ENCODE measurements at places on chromosomes 1 and 21.

GRCh38 chr1:212609701-212610574 lies 1.4 kb downstream of the ATF3 start:
- ATAC-seq, result no peak

DNA sequence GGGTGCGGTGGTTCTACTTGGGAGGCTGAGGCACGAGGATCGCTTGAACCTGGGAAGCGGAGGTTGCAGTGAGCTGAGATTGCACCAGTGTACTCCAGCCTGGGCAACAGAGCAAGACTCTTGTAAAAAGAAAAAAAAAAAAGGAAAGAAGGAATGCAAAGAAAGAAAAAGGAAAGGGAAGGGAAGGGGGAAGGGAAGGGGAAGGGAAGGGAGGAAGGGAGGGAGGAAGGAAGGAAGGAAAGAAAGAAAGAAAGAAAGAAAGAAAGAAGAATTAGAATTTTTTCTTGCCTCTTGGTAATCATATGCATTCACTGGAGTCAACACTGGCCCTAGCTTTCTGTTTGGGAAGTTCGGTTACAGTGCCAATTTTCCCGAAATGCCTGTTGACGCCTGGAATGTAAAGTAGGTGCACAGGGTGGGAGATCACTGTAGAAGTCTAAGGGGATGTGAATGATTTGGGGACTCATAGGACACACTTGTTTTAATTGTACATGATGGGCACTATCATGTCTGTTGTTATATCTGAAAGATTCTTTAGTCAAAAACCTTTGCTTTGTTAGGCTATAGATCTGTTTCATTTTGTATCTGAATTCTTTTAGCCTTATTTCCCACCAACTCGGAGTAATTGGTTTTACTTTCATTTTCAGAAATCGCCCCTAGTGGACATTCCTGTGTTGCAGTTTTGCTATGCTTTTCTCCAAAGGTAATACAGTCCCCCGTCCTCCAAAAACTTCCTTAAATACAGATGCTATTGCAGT lies 59.8 kb upstream of the MORC3 start:
- ATAC-seq, result peak; percentile 98

DNA sequence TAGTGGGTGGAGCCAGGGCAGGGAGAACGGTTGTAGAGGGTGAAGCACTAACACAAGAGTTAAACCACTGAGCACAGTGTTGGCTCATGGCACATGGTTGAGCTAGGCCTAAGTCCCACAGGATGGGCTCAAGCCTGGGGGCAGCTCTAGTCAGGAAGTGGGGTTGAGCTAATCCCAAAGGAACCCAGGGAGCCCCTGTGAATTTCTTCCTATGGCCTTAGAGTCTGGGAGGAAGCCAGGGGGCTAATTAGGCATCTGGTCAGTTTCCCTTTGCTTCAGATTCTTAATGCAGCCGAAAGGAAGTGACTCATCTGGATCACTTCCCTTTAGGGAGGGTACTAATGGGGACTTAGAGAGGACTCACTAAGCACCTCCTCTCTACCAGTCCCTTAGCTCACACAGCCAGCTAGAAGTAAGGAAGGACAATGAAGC lies 10.1 kb downstream of the CFAP45 start:
- ATAC-seq, result peak; percentile 61

DNA sequence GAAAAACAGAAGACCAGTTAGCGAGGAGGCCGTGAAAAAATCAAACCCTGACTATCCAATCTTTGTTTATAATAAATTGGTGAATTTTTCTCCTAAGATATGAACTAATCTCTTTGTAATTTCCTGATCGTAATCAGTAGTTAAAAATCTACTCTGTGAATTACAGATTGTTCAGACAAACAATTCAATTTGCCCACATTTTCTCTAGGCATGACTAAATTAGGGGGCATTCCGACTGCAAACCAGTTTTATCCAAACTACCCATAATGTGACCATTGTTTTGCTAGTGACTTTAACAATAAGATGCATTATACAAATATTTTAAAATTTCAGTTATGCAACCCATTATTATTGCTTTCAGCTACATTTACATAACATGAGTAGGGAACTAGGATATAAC lies 546.9 kb upstream of the ADAMTS5 start:
- no peak for ATAC-seq

- no peak for ATAC-seq
Observed at GRCh38 chr21:39119891-39120290, 63.4 kb downstream of the PSMG1 start.

GRCh38 chr21:41774467-41775148 lies 7.8 kb upstream of the RIPK4 start:
- no peak for ATAC-seq

DNA sequence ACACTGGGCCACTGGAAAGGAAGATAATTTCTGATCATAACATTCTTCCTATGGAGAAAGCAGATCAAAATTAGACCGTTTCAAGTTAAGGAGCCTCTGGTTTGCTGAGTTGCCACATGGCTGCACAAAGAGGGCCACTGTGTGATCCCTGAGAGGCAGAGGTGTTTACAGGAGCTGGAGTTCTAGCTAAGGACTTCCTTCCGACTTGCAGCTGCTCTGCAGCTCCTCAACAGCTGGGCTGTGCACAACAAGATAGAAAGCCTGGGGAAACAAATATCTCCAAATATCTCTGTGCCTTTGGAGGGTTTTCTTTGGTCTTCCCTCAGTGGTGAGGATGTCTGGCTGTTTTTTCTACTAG lies 26.8 kb downstream of the GADD45A start:
- no peak for ATAC-seq

DNA sequence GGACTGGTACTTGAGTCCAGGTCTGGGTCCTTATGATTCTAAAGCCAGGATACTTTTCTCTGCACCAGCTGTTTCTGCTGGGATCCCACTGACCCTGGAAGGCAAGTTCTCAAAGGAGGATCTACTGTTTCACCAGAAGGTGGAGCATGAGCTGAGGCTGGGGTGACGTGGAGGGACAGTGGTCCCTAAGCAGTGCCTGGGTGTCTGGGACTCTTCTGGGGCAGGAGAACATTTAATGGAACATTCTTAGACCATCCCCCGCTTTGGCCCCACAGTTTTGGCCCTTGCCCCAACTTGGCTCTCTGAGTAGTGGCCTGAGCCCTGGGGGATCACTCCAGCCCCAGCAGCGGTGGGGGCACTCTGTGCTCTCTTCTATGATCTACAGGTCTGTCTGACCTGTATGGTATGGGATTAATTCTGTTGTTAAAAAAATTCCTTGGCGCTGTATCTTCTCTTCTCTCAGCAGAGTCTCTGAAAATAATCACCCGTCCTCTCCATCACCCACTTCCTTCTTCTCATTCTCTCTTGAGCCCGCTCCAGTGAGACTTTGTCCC lies 60.3 kb upstream of the CSF3R start:
- peak; percentile 52 for ATAC-seq

DNA sequence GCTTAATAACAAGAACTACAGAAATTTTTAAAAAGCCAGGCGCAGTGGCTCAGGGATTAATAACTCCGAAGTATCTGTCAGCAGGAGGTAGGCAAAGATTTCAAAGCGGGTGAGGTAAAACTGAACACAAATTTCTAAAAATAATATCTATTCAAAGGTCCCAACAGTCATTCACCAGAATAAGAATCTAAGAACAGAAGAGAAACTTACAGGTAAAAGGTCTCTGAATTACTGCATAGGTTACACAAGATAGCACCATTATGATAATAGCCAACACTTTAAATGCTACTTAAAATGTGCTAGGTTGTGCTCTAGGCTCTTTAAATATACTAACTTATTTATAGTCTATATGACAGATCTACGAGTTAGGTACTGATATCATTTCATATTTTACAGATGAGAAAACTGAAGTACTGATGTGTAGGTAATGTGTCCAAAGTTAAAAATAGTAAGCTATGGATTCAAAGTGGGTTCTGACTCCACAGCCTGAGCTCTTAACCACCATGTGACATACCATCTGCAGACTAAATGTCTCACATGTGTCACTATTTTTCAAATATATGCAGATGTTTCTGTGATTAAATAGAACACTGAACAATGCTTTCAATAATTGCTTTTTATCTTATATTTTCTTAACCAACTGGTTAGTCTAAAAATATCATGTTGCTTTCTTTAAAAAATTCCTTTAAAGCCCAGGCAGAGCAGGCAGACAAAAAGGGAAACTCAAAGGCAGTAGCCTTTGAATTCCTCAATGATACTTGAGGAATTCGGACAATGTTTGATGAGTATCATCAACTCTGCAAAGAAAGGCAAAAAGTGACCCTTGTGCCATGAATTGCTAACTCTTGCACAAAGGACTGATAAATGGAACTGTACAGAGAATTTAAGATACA lies 80.5 kb upstream of the TTC39A start:
- ATAC-seq, result no peak

- no peak for ATAC-seq
Observed at GRCh38 chr1:46691997-46692790, 20.5 kb downstream of the TEX38 start.

GRCh38 chr1:3053366-3053980 lies 15.5 kb upstream of the PRDM16 start:
- ATAC-seq, result no peak

GRCh38 chr1:43282220-43283195 lies 2.9 kb downstream of the C1orf210 start:
- ATAC-seq, result no peak

GRCh38 chr1:89980605-89981004 lies 14.3 kb upstream of the ZNF326 start:
- no peak for ATAC-seq

GRCh38 chr1:111725192-111725591 lies 14.0 kb downstream of the INKA2 start:
- peak; percentile 94 for ATAC-seq

DNA sequence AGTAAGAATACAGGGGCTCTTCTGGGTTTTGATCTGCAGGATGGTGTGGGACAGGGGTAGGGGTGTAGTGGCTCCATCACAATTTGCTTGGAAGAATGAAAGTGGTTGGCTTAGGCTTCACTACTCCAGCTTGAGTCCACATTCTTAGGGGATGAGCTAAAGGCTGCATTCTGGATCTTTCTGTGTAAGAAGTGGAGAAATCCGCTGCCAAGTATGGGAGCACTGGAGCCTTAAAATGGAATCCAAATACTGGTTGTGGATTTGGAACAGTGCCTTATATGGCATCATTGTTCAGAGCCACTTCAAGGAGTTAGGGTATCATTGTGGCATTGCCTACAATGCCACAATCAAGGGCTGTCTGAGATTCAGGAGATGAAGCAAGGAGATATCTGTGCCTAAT lies 187.1 kb downstream of the LMO4 start:
- no peak for ATAC-seq

- peak; percentile 46 for ATAC-seq
Observed at GRCh38 chr1:45014321-45015028, 2.4 kb downstream of the UROD start.

DNA sequence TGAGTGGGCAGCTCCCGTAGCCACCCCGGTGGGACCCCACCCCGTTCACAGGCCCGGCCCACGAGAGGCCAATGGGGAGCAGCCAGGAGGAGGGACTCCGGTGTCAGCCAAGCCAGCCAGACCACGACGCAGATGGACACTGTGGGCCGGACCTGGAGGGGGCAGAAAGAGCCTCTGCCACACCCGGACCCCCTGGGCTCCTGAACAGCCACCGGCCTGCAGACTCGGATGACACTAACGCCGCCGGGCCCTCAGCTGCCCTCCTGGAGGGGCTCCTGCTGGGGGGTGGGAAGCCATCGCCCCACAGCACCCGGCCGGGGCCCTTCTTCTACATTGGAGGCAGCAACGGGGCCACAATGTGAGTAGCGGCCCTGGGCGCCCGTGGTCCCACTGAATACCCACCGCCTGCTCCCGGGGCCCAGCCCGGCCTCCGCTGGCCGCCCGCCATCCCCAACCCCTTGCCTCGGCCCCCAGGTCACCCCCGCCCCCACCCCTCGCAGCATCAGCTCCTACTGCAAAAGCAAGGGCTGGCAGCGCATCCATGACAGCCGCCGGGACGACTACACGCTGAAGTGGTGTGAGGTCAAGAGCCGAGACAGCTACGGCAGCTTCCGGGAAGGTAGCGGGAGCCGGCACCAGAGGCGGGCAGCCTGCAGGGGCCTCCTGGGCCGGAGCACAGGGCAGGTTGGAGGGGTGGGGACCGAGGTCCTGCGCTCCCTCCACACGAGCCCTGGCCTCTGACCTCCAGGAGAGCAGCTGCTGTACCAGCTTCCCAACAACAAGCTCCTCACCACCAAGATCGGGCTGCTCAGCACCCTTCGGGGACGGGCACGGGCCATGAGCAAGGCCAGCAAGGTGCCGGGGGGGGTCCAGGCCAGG lies 6.5 kb downstream of the TTLL10 start:
- ATAC-seq, result no peak

- no peak for ATAC-seq
Observed at GRCh38 chr1:55894521-55894920, 679.4 kb upstream of the USP24 start.

- no peak for ATAC-seq
Observed at GRCh38 chr21:14480411-14481031, 65.6 kb downstream of the SAMSN1 start.

- ATAC-seq, result no peak
Observed at GRCh38 chr1:228375578-228376261, 30.9 kb downstream of the TRIM11 start.

DNA sequence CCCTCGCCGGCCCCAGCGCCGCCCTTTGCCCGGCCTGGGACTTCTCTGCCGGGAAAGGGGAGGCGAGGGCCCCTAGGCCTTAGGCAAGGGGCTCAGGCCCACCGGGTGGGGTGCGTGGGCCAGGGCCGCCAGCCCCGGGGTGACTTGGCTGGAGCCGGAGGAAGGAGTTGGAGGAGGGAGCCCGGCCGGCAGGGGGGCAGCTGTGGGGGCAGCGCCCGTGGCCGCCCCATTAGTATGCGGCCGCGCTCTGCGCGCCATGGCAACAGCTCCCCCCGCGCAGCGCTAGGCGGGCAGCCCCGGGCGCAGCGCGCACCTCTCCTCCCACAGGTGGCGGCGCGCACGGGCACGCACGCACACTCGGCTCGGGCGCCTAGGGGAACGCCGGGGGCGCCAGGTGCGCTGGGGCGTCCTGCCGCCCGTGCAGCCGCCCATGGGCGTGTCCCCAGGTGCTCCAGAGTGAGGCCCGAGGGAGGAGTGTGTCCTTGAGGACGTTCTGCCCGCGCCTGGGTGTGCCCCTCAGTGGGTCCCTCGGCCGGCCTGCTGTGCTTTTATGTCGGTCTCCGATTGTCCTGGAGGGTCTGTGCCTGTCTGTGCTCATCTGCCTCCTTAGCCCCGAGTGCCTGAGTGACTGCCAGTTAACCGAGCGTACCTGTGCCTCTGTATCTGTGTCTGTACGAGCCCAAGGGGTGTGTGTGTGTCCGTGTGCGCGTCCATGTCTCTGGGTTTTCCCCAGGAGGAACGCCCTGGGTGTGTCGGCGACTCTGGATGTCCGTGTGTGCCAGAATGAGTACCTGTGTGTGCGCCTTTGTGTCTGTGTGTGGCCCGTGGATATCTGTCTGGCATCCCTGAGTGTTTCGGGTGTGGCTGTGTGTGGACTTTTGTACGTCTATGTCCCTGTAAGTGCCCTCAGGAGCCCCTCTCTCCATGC lies 38.2 kb upstream of the WASF2 start:
- peak; percentile 68 for ATAC-seq

GRCh38 chr1:205286335-205286950 lies 35.1 kb downstream of the NUAK2 start:
- no peak for ATAC-seq

GRCh38 chr1:39378377-39378776 lies 113.1 kb upstream of the BMP8A start:
- no peak for ATAC-seq

DNA sequence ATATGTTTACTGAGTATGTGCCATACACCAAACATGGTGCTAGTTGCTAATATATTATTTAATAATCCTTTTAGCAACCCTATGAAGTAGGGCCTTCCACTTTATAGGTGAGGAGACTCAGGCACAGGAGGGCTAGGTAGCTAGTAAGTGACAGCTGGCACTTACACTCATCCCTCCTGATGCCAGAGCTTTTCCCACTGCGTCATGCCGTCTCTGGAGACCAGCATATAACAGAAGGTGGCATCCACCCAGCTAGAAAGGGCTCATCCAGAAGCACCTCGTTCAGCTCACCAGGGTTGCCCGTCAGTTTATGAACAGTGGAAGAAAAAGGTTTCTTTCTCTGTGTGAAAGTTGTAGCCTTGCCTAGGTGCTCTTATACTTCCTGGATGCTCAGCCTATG lies 108.9 kb downstream of the NOS1AP start:
- no peak for ATAC-seq

All from motor neuron (in vitro differentiated cells).